ENCODE measurements at places on chromosomes 4 and X.

DNA sequence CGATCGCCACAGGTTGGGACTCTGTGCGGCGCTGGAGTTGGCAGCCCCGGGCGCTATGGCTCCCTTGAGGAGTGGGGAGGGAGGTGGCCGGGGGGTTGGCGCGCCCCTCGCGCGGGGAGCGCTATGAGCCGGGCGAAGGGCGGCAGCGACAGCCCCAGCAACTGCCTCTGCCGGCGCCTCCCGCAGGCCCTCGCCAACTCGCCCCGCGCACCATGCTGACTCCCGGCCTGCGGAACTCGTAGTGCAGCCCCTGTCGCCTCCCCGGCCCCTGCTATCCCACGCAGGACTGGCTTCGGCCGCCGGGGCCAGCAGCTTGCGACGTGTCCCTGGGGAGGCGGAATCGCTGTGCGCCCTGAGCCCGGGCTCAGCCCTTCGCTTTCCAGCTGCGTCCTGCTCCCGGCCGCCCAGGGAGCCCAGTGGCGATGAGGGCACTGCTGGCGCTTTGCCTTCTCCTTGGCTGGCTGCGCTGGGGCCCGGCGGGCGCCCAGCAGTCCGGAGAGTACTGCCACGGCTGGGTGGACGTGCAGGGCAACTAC is 415 bp downstream of the SHISA3 start:
- DNase-seq: no peak

- no peak for DNase-seq
Observed at GRCh38 chr4:135371137-135371536, 1169.5 kb upstream of the PABPC4L start.

DNA sequence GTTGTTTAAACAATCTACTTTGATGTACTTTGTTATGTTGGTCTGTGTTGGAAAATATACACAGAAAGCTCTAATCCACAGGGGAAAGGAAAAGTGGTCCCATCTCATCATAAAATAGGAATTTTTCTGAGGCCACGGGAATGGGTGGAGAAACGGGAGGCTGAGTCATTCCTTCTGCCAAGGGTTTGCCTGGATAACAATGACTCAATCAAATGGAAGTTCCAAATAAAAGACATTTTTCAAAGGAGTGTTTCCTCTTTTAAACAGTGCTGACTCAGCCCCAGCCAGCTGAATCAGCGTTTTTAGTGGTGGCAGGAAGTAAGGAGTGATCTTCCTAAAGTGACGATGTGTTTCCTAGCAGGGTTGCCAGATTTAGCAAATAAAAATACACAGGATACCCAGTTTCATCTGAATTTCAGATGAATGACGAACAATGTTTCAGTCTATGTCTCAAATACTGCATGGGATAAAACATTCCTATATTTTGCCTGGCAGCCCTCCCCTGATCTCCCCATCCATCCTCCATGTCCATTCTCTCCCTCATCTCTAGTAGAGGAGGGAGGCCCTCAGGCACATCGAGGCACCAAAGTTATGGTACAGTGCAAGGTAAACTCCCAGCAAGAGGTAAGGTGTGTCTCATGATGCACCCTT is 345.4 kb upstream of the GATB start:
- DNase-seq: no peak

- DNase-seq: no peak
Observed at GRCh38 chr4:164396439-164396838, 357.5 kb upstream of the SMIM31 start.

DNA sequence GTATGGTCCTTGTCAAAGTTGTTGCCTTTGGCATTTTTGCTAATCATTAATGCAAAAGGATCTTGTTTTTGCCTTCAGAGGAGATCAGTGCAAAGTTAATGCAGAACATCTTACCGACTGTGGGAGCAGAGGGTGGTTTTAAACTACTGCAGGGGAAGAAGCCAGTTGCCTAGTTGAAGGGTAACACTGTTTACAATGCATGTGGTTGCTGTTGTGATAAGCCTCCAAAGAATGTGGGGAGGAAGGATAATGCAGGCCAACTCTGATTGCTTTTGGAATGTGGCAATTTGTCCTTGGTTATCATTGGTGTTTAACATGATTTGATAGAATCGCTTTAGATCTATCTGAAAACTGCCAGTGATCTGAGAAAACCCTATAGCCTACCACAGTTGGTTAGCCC is 204.3 kb upstream of the TLL1 start:
- DNase-seq: no peak

GRCh38 chr4:124331781-124332180 is 380.8 kb downstream of the ANKRD50 start:
- no peak for DNase-seq

DNA sequence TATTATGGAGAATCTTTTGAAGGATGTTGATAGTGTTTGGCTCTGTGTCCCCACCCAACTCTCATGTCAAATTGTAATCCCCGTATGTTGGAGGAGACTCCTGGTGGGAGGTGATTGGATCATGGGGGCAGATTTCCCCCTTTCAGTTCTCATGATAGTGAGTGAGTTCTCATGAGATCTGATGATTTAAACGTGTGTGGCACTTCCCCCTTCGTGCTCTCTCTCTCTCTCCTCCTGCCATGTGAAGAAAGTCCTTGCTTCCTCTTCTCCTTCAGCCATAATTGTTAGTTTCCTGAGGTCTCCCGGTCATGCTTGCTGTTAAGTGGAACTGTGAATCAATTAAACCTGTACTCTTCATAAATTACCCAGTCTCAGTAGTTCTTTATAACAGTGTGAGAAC is 166.1 kb upstream of the NUDT6 start:
- no peak for DNase-seq

DNA sequence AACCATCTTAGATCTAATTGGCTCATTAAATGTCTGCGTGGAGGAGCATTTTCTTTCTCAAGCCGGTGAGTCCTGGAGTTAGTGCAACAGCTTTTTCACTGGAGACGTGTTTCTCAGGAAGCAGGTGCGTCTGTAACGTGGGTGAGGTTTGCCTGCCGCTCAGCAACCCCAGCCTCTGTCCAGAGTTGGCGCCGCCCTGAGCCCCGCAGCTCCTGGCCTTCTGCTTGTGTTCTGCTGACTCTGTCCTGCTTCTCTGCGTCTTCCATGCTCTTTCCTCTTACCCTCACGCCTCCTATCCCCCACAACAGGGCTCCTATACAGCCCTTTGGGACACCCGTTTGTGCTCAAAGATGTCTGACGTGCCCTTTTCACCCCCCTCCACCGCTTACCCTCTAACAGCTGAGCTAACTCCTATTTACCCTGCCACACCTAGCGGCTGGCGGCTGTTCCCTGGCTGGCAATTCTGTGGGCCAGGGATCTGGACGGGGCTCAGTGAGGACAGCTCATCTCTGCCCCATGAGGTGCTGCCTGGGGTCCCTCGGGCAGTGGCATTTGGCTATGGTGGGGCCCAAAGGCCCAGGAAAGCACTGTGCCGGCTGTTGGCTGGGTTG is 18.8 kb downstream of the DOK7 start:
- no peak for DNase-seq

DNA sequence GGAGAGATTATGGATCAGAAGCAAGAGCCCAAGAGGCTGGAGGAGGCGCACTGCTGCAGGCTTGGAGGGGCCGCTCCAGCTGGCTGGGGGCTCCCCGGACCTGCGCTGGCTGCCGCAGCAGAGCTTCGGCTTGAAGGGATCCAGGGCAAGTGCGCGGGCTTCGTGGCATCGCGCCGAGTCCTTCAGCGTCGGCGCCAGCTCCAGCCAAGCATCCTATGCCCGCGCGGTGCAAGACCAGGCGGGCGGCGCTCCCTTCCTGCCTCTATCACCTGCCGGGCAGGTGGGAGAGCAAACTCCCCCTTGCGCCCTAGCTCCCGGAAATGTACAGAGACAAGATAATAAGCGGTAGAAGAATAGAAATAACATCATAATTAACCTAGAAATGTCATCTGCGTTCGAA is 10.5 kb upstream of the UCP1 start:
- DNase-seq: no peak

GRCh38 chrX:94914235-94914634 is 1240.2 kb downstream of the FAM133A start:
- no peak for DNase-seq

DNA sequence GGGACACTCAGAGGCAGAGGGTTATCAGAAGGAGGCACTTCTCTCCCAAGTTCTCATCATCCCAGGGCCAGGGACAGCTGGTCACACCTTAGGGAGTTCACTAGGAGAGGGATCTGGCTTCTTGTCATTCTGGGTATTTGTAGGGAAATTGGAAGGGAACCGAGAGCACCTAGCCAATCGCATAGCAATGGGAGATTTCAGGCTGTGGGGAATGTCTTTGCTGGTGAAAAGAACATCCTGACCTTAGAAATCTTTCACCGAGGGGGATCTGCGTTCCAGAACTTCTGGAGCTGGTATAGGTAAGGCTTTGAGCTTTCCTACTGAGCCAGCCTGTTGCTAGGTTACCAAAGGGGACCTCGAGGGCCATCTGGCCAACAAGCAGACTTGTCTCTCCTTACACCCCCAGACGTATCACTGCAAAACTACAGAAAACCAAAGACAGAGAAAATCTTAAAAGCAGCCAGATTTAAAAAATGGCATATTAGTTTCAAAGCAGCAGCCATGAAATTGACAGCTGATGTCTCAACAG is 6.8 kb downstream of the HTT-AS start:
- no peak for DNase-seq

DNA sequence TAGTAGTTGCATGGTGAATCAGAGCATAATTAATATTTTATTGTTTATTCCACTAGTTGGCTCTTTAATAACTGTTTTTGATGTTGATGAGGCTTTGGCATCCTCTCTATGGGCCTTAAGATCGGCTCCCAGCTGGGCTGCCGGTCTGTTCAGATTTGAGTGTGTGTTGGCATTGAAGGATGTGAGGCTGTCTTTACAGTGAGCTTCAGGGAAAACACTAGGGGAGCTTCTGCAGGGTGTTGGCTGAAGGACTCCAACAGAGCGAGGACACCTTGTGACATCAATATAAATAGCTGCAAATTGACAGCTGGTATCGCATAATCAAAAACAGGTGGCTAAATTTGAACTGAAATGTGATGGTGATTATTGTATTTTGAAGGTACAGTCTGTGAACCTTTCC is 322.0 kb downstream of the FSTL5 start:
- DNase-seq: no peak

GRCh38 chr4:48896845-48897244 is 9.7 kb downstream of the OCIAD2 start:
- DNase-seq: no peak

- no peak for DNase-seq
Observed at GRCh38 chrX:46547857-46548256, 2.6 kb upstream of the ZNF674 start.

GRCh38 chr4:160319868-160320260 is 1217.0 kb downstream of the RAPGEF2 start:
- no peak for DNase-seq

DNA sequence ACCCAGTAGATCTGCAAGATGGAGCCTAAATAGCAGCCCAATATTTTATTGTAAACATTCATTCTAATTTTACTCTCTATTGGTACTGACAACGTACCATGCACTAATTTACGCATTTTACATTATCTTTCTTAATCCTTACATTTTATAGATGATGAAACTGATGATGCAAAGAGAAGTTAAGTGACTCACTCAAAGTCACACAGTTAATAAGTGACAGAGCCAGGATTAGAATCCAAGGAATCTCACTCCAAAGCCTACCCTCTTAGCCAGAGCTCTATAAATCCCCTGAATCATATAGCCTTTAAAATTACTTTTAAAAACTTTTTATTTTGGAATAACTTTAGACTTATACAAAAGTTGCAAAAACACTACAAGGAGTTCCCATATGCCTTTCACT is 37.6 kb downstream of the PHKA1 start:
- no peak for DNase-seq

DNA sequence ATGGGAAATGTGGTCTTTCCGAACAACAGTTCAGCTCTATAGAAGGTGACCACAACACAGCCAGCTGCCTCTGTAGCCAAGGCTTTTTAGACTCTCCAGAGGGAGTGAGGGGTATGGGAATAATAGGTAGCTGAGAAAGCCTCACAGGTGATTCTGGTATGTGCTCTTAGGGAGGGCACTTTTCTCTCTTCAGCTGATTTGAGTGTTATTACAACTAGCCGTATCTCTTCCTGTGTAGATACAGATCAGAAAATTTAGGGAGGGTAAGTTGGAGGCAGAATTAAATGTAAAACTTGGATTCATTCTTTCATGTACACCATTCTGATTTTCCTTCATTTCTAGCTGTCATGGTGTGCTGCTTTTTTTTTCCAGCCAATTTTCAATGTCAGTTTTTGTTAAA is 154.9 kb downstream of the BMPR1B start:
- no peak for DNase-seq

DNA sequence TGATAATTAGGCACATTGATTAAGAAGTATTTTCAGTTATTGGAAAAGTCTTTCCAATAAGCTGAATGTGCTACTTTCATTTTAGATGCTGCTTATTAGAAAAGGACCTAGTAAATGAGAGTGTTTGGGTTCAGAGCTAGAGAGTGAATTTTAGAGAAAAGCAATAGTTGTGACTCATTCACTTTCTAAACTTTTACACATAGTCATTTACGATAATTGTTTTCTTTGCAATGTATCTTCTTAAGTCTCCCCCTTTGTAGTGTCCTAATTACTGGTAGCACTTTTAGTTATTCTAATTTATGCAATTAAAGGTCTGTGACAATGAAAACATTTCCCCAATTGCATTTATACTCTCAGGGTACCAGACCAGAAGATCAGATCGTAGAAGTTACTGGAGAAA is 1.3 kb downstream of the IL21 start:
- no peak for DNase-seq

DNA sequence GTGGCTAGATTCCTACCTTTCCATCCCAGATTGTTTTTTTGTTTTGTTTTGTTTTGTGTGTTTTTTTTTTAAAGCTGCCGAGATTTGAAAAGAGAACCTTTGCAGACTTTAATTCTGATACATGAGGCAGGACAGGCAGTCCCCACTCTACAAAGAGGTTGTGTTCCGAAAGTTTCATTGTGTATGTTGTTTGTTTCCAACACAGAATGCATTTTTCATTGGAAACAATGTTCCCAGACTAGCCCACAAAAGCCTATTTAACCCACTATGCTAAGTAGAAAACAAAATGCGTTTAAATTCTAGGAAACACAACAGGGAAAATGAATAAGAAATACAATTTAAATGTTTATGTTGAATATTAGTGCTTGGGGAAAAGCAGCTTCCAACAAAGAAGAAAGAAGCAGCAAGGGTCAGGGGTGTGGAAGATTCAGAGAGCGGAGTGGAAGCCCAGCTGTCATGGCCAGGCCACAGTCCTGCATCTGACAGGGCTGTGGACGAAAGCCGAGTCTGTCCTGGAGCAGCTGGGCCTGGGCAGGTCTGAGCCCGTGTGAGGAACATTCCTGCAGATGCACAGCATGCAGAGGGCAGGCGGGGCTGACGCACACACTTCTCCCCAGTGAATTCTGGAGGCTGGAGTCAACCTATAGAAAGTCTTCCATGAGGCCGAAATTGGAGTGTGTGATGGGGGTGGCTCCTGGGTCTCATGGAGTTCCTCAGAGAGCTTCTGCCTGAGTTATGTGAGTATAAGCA is 12.4 kb upstream of the SETD7 start:
- no peak for DNase-seq
